NCI-H1105 (cell line): ENCODE measurements at places on chromosomes 11 and 22.

DNA sequence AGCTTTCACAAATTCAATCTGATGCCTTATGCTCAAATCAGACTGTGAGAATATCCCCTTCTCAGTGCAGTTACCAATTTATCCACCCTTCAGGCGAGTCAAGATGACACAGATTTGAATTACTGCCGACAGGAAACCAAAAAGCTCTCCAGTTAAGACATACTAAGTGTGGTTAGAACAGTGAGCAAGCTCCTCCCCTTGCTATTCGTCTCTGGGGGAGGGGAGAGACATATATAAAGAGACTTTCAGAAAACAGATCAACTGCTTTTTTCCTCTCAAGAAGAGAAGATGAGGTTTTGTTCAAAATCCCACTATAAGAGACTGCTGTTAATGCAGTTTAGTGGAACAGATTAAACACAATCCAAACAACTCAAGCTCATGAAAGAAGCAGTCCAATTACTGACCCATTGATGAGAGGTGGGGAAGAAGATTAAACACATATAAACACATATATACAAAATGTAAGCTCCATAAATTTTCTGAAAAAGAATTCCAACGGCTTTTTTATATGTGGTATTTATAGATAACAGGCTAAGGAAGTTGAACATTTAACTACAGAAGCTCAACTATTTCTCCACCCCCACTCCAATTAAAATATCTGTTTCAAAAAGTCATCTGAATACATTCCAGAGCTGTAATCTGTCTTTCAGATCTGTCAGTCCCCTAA is 102.7 kb downstream of the MRTFA start:
- DNase-seq, result no peak

DNA sequence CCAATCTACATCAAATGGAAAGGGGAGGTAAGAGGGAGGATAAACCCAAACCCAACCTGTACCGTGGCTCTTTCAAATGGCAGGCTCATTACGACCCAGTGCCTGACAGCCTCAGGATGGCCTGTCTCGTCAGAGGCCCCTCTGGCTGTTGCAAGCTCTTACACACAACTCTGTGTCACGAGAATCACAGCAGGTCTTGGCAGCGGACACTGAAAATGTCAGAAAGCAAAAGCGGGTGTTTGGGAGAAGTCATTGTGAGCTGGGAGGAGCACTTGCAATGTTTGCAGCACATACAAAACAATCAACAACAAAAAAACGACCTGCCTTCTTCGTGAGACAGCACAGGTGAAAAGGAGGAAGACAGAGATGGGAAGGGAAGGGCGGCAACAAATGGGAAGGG is 248.1 kb downstream of the OPCML start:
- DNase-seq, result no peak

DNA sequence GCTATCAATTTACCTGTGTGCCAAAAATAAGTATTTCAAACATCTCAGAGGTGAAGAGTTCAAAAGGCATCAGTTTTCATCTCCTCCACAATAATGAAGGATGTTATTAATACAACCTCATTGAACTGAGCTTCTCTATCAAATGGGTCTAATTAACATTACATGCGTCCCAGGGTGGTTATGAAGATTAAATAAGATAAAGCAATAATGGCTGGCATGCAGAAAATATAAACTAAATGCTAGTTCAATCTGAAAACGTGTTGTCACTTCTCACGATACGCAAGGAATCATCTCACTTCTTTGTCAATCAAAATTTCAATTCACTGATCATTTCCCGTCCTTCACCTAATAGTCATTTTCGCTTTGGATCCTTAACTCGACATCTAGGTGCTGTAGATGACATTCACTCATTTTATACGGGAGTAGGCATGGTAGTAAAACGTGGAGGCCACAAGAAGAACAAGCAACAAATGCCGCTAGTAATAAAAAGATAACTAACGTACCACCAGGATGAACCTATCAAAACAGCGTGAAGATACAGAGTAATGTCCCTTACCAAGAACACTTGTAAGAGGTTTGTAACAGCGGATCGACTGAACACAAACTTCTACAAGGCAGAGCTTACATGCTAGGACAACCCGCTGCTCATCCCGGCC is 918 bp downstream of the CHORDC1 start:
- no peak for DNase-seq

- no peak for DNase-seq
Measured at GRCh38 chr11:114000526-114000925, 25.6 kb downstream of the HTR3A start.
